ENCODE measurements at places on chromosomes 7 and 10.

- DNase-seq, result no peak
Measured at GRCh38 chr7:96991546-96992191, 13.7 kb upstream of the DLX6 start.

GRCh38 chr10:28503114-28503513 lies 29.8 kb upstream of the WAC start:
- no peak for DNase-seq

DNA sequence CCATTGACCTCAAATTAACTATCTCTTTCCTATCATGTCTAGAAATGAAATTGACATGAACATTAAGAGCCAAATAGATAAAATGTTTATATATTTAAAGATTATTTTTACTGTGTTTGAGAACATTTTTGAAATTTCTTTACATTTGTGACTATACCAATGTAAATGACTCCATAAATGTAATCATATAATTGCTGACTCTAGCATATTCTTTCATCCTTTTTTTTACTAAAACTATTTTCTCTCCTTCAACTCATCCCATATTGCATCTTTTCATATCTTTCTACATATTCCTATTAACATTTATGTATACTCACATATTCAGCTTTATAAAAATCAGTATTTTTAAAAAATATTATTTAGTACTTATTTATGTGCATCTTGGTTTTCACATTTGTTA lies 16.9 kb downstream of the TMEM106B start:
- no peak for DNase-seq

DNA sequence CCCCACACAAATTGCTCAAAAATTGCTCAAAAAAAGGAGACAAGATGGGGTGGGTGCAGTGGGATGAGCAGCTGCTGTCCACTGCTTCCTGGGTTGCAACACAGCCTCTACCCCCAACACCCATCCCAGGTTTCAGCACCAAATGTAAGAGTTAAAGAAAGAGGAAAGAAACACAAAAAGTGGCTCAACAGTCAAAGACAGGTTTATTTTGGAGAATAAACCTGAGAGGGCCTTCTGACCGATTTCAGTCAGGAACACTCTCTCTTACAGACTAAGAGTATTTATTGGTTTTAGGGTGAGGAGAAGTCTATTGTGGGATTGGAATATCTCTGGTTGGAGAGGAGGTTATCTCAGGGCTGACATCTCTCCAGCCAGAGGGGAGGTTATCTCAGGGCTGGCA lies 28.4 kb downstream of the OR13A1 start:
- no peak for DNase-seq

GRCh38 chr10:58951746-58952145 lies 224.7 kb upstream of the PHYHIPL start:
- DNase-seq, result no peak

DNA sequence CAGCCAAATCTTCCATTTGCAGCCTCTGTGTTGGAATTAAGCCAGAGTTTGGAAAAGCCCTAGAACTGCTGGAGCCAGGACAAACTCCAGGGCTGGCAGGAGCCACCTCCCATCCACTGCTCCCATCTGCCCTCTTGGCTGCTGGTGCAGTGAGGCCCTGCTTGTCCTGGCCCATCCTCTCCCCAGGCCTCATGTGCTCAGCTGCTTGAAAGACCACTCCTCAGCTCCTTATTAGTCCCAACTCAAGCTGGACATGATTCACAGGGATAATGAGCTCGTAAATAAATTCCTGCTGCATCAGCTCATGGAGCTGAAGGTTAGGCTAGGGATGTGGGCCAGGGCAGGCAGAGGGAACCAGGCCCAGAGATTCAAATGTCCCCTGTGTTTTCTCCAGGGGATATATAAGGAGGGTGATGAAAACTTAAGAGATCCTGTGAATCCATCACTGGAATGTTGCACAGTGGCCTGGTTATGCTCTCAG lies 282.8 kb downstream of the RPS24 start:
- no peak for DNase-seq

DNA sequence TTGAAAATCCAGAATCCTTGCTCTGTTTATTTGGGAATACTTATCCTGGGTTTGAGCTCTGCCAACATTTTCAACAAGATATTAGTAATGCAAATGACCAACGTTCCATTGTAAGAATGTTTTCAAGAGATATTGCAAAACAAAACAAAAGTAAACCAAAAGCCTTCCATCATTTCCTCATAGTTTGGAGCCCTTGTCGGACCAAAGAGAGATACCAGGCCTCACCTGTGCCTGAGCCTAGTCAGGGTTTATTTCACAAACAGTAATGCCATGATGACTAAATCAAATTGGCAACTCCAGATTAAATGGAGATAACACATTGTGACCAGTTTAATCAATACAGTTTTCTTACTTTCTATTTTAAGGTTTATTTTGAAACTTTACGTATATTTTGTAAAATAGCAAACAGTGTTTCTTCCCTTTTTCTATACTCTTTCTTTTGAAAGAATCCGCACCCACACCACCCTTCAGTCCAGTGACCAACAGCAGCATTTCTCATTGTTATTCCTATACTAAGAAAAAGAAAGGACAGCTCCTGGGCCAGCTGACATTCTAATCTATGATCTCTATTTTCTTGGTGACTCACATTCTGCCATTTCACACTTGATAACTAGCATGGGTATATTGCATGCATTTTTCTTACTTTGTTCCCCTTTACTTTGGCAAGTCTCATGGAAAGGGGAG lies 168.5 kb upstream of the MEOX2 start:
- no peak for DNase-seq

DNA sequence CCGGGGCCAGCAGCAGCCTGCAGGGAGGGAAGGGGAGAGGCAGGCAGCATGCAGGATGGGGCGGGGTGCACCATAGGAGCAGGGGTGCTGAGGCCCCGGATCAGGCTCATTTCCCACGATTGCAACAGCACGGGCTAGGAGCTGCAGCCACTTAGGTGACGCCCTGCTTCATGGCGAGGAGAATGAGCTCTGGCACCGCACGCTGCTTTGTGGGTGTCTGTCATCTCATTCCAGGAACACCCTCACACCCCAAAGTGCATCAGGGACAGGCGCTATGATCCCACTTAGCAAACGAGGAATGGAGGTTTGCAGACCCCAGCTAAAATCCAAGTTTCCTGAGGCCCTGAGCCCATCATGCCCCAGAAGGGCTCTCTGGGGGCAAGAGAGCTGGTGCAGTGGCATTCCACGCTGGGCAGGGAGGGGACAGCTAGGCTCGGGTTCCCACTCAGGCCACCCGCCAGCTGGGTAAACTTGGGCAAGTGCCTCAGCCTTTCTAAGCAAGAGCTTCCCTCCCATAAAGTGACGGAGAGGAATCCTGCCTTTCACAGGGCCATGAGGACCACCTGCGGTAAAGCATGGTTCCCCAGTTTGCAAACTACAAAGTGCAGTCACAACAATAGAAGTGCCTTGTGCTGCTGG lies 9.3 kb downstream of the KCNH2 start:
- no peak for DNase-seq

GRCh38 chr10:2938869-2939268 lies 128.5 kb upstream of the PFKP start:
- no peak for DNase-seq

DNA sequence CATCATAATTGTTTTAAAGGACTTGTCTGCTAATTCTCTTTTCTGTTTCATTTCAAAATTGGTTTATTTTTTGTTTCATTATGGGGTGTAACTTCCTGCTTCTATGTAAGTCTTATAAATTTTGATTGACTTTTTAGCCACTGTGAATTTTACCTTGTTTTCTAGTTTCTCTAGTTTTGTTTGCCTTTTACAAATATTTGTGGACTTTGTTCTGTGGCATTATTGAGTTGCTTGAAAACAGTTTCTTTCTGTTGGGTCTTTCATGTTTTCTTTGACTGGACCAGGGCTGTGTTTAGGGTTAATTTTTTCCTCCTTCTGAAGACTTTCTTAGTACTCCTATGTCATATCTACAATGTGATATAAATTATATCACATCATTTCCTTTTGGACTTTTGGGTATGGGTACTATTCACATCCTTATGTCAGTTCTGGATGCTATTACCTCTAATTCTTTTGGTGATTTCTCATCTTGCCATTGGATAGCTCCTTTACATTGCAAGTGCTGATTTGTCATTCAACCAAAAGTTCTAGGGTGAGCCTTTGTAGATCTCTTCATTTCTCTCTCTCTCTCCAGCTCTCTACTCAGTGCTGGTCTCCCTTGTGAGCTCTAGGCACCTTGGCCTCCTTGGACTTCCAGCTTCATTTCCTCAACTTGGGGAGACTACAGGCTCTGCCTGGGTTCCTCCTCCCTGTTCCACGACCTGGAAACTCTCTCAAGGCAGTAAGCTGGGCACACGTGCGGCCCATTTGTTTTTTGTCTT lies 36.9 kb downstream of the MLLT10 start:
- DNase-seq, result no peak

- no peak for DNase-seq
Measured at GRCh38 chr7:149071641-149072437, 18.7 kb downstream of the ZNF786 start.

DNA sequence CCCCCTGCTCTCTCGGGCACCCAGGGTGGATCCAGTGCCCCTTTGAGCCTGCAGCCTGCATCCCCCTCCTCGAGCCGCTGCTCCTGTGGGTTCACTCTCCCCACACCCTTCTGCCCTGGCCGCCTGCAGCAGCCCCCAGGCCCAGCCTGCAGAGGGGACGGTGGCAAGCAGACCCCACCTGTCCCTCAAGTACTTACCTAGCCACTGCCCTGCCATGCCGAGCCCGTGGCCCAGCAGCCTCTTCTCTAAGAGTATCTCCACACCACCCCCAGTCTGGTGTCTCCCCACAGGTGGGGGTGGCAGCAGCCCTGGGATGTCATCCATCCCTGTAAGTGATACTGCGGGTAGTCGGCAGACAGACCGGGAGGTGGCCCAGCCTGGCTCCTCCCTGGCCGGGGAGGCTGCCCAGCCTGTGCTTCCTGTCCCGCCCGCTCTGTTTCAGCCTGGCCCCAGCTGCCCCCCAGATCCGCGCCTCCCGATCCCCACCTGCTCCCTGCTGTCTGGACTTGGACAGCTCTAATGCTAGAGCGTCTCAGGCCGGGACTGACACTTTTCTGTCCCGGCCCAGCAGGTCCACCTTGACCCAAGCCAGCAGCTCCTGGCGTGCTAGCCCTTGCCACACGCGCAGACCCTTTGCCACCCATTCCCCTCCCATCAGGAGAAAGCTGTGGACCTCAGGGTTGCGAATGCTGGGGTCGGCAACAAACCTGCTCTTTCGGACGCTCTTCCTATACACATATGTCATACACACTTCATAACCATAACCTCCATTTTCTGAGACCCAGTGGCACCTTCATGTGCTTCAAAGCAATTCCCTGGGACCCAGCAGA lies 25.0 kb downstream of the YKT6 start:
- no peak for DNase-seq

GRCh38 chr7:110157631-110158362 lies 933.1 kb upstream of the LRRN3 start:
- DNase-seq, result no peak

GRCh38 chr10:14032406-14032998 lies 298.2 kb downstream of the FRMD4A start:
- DNase-seq, result no peak

DNA sequence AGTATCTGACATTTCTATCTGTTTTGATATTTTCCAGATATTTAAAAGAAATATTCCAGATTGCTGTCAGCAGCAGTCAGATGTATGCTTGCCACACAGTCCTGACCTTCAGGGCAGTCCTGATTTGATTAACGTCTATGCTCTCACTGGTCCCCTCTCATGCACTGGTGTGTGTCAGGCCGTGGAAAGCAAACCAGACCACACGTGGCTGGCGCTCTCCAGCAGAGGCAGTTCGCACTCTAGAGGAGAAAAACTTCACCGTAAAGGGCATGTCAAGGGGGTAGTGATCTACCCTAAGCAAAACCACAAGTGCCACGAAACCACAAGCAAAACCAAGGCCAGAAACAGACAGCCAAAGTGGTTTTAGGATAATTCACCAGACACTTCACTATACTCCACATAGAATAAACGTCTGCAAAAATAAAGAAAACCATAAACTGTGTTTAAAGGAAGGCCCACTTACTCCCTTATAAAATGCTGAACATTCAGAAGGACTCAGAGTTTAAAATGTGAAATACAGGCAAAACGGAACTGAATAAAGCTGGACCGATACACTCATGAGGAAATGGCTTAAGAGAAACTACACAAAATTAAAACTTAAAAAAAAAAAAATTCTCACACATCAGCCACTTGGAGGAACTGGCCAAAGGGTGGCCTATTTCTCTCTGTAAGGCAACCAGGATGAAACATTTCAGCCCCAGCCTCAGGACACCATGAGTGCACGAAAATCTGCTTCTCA lies 26.4 kb downstream of the PARP12 start:
- DNase-seq, result no peak

GRCh38 chr7:116236020-116236630 lies 25.8 kb downstream of the TES start:
- no peak for DNase-seq

GRCh38 chr10:119190353-119190752 lies 11.7 kb upstream of the PRDX3 start:
- DNase-seq, result no peak

GRCh38 chr10:77553966-77554365 lies 83.6 kb downstream of the KCNMA1 start:
- no peak for DNase-seq

GRCh38 chr7:4297165-4297917 lies 384.8 kb upstream of the FOXK1 start:
- no peak for DNase-seq

DNA sequence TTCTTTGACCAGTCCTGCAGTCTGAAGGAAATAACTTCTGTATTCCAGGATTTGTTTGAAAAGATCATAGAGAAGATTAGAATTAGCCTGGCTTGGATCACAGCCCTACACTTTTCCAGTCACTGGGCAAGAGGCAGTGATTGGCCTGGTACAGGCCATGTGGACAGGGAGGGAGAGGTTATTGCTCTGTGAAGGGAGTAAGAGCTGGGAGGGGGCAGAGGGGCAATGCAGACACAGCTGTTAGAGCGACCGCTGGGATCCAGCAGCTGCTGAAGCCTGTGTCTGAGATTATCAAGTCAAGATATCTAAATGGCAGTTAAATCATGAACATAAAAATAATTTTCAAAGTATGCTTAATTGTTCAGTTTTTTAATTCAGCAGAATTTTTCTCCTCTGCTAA lies 257.3 kb downstream of the SDK1 start:
- no peak for DNase-seq

DNA sequence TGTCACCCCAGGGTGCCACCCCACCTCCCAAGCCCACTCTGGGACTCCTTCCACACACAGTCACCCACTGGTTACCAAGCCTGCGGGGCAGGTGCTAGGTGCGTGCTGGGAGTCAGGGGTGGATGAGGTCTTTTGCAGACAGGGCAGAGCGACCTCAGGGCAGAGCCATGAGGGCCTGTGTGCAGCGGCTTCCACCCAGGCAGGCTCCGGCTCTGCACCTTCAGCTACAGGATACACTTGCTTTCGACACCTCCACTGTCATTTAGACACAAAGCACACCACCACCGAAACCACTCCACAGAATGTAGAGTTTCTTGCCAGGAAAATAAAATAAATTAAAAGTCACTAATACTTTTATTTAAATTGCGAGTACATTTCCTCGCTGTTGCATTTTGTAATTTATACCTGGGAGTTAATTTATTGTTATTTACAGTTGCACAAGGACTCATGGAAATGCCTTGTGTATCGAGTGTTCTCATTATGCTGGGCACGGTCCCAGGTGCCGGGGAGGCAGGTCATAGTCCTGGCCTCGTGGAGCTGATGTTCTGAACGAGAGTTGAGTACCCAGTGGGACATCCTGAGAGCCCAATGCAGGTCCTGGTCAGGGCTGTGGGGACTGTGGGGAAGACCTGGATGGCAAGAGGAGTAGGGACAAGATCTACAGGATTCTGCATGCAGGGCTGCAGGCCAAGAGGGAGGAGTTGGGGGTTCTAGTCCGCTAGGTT lies 127.8 kb downstream of the CUX1 start:
- no peak for DNase-seq

- no peak for DNase-seq
Measured at GRCh38 chr7:45568536-45569289, 5.5 kb upstream of the ADCY1 start.

- no peak for DNase-seq
Measured at GRCh38 chr7:150429699-150430098, 20.7 kb upstream of the GIMAP8 start.
